ENCODE measurements at places on chromosomes 13 and 19. TPM values are rescaled to one million over a fixed set of nuclear protein-coding genes. Genes with fewer than 3 reads are reported as not detected.

Gene TNFRSF19
- total RNA-seq: not detected

Gene RNF17
- total RNA-seq: not detected

Gene SLAIN1
- total RNA-seq: 16.4 TPM

Gene LPAR2
- total RNA-seq: 17.5 TPM

Gene CERS1
- not detected for total RNA-seq
